ENCODE measurements at places on chromosomes 7 and 10.

DNA sequence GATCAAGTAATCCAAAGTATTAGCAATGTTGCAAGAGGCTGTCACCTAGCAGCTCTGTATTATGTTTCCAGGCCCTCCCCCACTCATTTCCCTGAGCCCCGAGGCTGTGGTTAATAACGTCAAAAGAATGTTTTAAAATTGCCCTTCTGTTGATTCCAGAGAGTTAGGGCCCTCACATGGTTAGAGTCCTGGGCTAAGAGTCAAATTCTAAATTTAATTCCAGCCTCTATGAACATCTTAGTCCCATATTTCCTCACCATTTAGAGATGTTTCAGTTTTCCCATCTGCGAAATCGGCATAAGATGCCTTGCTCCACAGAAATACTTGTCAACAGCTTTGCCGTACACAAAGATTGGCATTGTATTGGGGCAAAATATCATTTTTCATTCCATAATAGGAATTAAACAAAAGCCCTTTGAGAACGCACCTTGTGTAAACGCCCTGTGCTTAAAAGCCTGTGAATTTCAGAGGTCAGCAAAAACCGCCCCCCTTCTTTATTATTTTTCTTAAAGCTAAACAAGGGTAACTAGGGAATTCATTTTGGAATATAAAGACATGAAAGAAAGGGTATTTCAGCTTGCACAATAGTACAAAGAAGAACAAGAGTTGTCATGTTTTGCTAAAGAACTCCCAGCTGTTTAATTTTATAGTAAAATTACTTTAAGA lies 135.8 kb downstream of the ARID5B start:
- DNase-seq: no peak

DNA sequence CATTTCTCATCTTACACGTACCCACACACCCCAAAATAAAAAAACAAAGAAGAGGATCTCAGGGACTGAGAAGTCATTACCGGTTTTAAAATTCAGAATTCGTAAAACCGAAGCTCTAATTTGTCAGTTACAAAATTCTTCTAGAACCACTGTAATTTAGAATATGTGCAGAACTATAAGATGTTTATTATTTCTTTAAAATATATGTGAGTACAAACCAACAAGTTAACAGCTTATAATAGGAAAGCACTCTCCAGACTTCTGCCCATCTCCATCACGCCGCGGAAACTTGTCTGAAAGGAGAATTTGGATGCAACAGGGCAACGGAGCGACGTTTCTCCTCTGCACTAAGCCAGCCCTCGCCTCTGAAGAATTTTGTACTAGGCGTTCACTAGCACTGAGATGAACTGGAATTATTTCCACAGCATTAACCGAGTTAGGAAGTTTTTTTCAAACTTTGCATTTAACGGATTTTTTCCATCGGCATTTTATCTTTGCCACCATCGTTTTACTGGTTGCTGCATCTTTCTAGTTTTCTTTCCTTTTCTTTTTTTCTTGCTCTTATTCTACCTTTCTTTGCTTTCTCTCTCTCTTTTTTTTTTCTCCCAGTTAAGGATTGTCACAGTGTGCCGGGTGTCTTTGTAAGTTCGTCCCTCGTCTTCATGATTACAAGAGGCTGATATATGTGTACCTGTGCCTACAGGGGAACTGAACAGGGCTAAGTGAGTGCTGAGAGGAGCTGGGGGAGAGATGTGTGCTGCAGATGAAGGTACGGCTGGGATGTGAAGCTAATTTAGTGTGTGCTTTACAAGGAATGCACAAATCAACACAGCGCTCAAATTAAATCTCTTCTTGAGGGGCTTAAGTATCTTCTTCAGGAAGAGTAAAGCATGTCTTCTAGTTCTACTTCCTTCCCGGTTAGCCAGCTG lies 295.9 kb upstream of the NFE2L3 start:
- no peak for DNase-seq

- DNase-seq: no peak
Measured at GRCh38 chr7:94655126-94655847, 646 bp downstream of the SGCE start.

GRCh38 chr7:143240291-143241168 lies 18.7 kb downstream of the TAS2R40 start:
- peak; percentile 8 for DNase-seq

DNA sequence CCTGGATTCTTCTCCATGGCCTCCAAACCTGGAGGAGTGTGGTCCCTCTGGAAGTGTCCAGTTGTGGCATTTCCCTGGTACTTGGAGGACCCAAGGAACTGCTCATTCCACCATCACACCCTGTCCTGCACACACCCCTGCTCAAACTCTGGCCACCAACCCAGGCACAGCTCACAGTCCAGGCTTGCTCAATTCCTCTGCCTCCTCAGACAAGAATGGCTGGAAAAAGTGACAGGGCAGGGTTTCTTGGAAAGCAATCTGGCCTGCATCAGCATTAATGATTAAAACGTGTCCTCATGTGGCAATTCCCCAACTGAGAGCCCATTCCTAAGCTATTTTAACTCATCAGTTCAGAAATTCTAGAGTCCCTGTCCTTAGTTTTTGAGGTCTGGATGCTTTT lies 17.2 kb upstream of the TPST1 start:
- DNase-seq: no peak

DNA sequence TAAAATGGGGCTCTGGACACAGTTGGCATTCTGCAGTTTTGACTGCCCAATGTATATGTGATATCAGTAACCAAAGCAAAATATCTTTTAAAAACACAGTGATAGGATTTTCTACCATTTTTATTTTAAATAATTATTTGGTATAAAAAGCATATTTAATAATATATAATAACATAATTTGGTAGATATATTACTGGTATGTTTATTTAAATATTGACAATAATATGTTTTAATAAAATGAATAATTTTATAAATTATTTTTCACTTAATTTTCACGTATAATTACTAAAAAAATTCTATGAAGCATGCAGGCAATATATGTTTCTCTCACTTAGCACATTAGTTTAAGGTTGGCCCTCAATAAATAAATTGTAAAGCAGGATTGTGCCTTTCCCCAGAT lies 269.1 kb downstream of the PRKG1 start:
- DNase-seq: no peak

Measured in activated naive CD4-positive, alpha-beta T cell (primary cell).